Inflammatory macrophage (primary cell): ENCODE measurements at places on chromosomes 2 and 18.

- no peak for DNase-seq
Observed at GRCh38 chr2:59968441-59968840, 585.0 kb downstream of the BCL11A start.

DNA sequence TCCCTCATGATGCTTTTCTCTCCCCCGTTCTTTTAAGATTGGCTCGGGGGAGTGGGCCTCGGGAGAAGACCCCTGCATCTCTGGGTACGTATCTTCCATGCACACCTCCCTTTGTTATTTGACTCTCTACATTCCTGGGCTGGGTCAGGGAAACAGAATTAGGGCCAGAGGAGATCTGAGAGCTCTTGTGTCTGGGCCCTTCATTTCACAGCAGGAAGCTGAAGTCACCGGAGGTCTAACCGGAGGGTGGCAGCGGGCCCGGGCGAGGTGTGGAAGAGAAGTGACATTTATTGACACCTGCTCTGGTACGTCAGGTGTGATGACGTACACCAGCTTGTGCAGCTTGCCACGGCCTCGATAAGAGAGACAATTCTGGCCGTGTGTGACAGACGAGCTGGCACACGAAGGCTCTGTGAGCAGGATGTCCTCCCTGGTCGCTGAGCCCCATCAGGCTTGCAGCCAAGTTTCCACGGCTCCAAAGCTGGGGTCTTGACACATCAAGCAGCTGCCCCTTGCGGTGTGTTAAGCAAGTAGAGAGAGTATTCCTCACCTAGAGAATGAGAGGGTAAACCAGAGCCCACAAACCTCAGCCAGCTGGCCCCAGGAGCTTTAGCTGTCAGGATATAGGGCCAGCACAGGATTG, 30.4 kb downstream of the TOGARAM2 start:
- no peak for DNase-seq

GRCh38 chr2:23486684-23487075, 101.7 kb downstream of the KLHL29 start:
- DNase-seq, result no peak

DNA sequence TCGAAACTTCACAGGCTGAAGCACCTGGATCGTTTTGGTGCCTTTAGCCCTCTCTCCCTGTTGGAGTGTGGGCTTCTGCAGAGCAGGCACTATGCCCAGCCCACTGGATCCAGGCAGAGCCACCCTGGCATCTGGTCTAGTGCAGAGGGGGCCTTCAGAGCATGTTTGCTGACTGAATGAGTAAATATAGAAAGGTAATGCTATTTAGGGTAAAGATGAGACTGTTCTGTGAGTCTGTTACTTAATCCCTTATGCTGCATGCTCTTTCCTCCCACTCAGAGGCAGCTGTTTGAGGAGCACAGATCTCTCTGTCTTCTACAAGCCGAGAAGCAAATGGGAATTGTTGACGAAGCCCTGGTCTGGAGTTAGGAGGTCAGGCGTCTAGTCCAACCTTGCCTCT, 130.2 kb downstream of the RGPD3 start:
- DNase-seq, result no peak

GRCh38 chr2:12243381-12243780, 473.4 kb upstream of the TRIB2 start:
- DNase-seq, result no peak

DNA sequence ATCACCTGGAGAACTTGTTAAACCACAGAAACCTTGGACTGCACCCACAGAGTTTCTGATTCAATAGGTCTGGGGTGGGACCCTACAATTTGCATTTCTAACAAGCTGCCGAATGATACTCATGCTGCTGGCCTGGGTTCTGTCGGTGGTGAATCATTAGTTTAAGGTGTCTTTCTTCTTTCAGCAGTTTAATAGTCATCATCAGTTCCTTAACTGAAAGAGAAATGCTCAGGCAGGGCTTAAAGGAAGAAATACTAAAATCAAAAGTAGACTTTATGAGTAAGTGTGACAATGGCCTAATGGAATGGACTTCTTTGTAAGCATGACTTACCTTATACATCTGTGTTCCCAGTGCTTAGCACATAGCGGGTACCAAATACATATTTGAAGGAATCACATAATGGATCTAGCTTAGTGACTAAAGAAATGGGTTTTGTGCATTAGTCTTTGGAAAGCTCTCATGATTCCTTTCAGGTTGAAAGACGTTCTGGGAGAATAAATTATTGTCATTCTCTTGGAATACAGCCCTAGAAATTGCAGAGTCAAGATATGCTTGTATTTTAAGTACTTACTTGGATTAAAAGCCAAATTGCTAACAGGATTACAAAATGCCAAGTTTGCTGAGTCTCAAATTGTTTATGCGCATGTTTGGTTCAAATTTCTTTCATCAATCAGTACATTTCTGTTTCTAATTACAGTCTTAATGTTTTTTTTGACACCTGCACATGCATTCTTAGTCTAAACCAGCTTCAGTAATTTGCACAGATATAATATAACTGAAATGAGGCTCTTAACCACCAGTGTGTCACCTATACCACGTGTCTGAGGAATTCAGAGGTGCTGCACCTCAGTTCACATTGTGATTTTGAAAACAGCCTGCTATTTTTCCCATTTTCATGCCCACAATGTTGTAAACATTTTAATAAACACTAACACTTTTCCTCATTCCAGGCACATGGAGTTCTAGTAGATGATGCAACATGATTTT, 220.3 kb upstream of the NRP2 start:
- DNase-seq, result no peak

DNA sequence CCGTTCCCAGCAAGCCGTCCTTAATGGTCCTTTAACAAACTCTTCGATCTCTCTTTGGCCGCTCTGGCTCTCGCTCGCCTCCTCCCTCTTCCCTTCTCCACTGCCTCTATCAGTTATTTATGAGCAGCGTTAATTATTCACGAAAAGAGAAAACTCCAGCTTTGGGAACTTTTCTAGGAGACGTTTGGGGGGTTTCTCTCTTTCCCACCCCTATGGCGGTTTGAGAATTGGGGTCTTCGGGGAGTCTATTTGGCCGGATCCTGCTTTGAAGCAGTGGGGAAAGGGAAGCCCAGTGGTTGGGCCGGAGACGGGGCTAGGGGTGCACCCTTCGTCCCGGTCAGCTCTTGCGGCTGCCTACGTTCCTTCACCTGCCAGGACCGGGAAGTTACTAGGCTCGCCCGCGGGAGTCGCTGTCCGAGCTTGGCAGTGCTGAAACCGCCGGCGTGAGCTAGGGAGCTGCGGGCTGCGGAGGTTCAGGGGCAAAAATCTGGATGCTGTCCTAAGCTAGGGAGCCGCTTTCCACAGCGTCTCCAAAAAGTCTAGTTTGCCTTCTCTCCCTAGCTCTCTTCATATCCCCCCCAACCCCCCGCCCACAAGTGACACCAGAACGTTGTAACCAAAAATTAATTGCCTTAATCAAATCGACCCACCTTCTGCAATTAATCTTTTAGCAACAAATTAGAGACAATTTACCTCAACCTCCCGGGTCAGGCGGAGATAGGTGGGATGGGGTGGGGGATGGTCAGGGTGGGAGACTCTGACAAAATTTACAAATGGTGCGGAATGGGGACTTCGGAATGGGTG, 8.9 kb upstream of the SKOR2 start:
- peak; percentile 7 for DNase-seq

GRCh38 chr2:80001701-80002101, 302.9 kb downstream of the LRRTM1 start:
- no peak for DNase-seq

DNA sequence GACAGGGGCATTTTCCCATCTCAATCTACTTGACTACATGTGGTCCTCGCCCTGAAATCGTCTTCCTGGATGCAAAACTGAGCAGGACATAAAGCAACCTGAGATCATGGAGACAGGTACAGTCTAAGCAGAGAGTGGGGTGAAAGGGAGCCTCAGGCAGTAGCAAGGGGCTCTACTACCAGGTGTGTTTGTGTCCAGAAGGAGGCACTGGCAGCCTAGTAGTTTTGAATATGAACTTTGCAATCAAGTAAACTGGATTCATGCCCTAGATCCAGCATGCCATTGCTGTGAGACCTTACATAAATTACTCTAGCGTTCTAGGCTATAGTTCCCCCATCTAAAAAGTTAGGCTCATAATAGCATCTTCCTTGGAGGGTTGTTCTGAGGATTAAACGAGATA, 147.4 kb downstream of the TXNL1 start:
- DNase-seq, result no peak

DNA sequence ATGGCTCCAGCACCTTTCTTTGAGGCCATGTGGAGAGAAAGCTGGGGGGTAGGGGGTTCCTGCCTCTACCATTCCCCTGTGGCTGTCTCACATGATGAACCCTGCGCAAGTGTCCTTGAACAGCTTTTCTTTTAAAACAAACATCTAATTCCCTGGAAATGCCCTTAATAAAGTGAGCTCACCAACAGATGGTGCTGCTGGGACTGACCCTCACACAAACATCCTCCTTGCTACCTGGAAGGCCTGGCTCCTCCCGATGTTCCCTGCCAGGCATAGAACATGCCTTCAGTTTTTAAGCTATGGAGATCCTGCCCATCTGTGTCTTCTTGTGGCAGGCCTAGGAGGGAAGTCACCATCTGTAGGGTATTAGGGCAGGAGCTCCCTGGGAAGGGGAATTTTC, 60.7 kb upstream of the GATA6 start:
- DNase-seq, result no peak

DNA sequence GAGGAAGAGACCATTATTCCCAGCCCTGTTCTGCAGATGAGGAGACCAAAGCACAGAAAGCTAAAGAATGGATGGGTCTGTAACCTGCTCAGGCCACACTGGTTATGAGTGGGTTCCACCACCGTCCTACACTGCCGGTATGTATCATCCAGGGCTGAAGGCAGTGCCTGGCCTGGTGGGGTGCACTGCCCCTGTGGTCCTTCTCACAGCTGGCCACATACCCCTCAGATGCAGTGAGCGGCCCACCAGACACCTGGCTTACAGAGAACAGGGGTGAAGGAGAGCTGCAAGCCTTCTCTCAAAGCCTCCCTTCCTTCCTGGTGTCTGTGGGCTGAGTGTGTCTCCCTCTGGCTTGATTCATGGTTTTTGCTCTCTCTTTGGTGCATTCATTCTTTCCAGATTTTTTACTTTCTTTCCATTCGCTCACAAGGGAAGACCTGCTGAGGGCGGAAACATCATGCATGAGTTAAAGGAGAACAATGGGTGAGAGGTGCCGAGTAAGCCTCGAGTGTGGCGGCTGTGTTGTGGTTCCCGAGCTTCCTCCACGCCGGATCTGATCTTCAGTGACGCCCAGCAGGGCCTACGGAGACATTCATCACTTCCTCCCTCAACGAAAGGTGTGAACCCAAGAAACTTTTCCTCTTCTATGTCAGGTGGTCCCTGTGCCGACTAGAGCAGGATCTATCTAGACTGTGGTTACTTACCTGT, 62.1 kb upstream of the REL start:
- DNase-seq, result no peak

DNA sequence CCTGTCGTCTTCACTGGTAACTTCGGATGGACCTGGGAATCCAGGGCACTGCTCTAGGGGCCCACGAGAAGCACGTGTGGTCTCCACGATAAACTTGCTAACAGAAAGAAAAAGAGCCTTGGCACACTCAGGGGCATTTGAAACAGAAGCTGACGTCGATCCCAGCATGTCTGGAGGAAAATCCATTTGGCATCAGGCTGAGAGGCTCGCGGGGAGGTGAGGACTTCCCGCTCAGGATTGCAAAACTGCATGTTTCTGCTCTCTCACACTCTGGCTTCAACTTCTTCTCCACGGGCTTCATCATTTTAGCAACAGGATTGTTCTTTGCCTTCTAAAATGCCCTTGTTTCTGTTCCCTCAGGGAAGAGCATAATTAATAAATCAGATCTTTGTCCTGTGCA, 181.7 kb upstream of the COPS8 start:
- no peak for DNase-seq

DNA sequence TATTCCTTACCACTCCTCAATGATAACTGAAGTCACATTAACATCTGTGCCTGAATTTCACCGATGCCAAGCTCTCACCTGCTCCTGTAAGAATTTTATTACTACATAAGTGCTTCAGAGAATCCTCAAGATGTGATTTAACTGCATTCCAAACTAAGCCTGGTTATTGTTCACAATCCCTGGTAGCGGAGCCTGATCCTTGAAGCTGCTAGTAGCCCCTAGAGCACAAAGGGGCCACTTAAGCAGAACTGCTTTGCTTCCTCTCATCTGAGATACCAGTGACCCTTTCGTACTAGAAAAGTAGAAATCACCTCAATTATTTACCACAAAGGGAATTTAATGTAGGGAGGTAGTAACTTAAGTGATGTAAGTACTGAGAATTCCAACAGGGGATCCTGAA, 529.6 kb downstream of the CPS1 start:
- no peak for DNase-seq

DNA sequence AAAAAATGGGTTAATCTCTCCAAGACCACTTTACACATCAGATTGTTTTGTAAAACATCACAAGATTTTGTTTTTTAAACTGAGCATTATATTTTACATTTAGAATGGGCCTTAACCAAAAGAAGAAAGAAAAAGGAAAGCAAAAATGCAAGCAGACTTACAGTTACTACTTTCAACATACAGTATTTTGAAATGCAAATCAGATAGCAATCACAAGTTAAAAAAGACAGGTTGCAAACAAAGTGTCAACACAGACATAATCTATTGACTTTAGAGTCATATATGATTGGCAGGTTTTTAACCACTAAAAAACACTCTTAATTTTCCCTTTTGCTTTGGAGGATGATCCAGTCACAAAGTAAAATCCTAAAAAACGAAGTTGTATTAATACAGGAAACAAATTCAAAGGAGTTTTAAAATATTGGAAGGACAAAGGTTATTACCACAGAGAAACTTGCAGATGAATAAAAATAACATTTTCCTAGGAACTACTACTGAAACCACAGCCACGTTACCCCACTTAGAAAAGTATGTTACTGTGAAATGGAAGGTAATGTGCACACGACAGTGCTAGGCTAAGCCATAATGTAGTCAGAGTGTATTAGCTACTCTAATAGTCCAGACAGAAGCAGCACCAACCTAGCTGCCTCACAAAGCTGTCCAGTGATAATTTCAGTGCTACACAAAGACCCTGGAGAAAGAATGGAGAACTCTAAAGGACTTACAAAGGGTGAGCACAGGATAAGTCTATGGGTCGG, 22.9 kb downstream of the DARS1 start:
- DNase-seq, result no peak

DNA sequence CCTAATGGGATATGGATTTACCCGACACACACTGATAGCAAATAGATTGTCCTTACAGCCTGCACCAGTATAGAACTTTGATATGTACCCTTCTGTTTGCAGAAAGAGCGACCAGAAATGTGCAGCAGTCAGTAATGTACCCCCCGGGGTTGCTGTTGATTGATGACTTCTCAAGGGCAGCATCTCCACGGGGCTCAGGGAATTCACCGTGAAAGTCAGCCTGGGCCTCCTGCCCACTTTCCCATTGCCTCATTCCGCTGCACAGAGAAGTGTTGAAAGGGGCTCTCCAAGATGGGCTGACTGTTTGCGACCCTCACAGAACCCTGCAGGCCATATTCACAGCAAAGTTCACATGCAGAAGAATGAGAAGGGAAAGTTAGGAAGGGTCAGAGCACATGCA, 241.3 kb downstream of the PRKCE start:
- DNase-seq, result peak; percentile 31

- DNase-seq, result no peak
Observed at GRCh38 chr2:170255971-170256370, 78.0 kb downstream of the MYO3B start.

- DNase-seq, result no peak
Observed at GRCh38 chr18:56245866-56246580, 392.4 kb downstream of the TXNL1 start.

GRCh38 chr18:35770376-35771014, 189.0 kb downstream of the GALNT1 start:
- peak; percentile 4 for DNase-seq
